Renal cortical epithelial cell (primary cell): ENCODE measurements at places on chromosomes 6 and 20.

- DNase-seq = peak; percentile 76
These were observed 336.8 kb downstream of the HDGFL1 start for GRCh38 chr6:22906091-22906549.

DNA sequence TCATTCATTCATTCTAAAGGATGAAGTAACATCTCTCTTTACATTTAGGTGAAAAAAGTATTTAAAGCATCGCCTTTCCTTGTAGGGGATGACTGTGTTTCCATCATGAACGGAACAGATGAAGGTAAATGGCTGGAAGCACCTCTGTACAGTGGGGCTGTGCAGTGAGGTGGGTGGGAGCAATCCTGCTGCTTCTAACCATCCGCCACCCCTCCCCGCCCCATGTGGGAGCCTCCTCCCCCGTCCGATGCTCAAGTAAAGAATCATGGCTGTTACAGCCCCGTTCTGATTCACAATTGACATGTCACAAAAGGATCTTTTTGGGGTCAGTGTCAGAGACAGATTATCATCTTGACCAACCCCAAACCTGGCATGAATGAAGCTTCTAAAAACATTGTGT is 19.3 kb downstream of the ENTPD6 start:
- DNase-seq = no peak

- DNase-seq = no peak
These were observed 34.2 kb upstream of the TBXT start for GRCh38 chr6:166201878-166202277.

DNA sequence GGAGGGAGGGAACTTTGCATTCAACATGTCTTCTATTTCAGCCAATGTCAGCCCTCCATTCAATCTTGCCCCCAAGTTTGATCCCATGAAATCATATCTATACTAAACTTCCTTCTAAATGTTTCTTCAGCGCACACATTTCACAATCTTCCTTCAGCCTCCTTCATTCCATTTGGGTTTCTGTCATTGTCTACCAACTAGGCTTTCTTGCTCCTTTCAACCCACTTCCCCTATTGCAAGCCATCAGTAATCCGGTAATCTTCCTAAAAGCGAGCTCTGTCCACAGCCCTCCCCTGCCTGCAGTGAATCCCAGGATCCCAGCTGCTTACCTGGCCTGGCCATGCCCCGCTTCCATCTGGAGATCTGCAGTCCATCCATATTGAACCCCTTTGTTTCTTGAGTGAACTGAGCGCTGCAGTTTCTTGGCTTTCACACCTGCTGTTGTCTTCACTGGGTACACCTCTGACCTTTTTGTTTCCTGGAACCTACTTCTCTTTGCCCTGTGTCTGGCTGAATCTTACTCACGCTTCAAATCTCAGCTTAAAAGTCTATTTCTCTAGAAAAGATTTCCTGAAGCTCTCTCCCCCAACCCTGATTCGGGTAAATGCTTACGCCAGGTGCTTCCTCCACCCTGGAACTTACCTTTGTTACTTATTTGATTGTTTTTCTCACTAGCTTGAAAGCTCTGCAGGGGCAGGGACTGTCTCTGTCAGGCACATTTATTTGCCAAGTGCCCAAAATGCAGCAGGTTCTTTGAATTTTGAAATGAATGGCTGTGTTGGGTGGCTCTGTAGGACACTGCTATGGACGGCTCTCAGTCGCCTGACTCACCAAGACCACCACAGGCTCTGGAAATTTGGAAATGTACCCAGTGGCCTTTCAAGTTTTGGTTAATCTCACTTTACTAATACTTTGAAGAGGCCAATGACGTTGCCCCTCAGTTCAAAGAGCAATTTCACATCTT is 50.3 kb downstream of the ADTRP start:
- DNase-seq = no peak

GRCh38 chr20:58330687-58331086 is 21.2 kb downstream of the RAB22A start:
- DNase-seq = no peak

GRCh38 chr6:101422811-101423210 is 29.3 kb downstream of the GRIK2 start:
- DNase-seq = no peak

GRCh38 chr20:59402681-59403080 is 102.3 kb downstream of the EDN3 start:
- DNase-seq = no peak

DNA sequence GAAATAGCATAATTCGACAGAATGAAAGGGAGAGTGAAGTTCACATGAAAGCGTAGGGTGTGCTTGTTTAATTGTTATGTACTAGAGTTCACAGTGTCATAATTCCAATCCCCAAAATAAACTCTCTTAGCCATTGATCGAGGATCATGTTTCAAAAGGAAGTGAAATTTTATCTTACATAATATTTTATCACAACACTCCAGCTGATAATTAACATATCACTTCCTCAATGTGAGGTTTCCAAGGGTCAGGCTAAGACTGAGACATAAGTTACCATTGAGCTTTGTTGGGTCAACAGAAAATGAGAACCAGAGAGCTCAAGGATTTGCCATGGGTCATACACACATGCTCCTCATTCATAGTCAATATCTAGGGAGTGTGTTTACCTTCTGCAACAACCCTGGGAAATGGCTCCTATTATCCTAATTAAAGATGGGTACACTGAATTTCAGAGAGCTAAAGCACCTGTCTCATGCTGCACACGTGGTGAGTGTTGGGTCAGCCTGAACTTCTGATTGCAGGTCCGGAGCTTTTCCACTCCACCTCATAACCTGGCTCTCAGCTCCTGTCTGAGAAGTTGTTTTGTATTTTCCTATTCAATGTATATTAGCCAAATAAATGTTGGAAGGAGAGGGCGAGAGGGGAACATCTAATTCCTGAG is 3.0 kb downstream of the GSTA2 start:
- DNase-seq = no peak

- DNase-seq = no peak
These were observed 4.9 kb downstream of the OVOL2 start for GRCh38 chr20:18052856-18053255.

DNA sequence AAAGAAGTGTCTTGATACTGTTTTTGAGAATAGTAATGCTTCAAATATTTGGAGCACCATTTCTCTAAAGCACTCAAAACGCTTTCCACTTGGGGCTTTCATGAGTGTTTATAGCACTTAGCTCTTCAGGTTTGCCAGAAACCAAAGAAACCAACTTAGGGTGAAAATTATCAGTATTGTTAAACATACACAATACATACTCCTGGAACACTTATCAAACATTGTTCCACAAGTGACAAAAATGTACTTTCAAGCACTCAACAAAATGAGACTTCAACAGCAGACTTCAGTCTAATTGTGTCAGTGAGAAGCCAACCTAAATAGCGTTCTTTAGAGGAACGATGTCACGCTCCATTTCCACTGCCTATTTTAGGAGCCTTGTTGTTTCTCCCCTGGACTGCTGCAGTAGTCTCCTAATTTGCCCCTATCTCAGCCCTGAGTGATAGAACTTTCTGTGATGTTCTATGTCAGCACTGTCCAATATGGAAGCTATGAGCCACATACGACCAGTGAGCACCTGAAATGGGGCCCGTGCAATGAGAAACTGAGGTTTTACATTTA is 461.3 kb downstream of the KIF16B start:
- no peak for DNase-seq

- DNase-seq = no peak
These were observed 160.2 kb downstream of the MRPL14 start for GRCh38 chr6:43966853-43967718.

DNA sequence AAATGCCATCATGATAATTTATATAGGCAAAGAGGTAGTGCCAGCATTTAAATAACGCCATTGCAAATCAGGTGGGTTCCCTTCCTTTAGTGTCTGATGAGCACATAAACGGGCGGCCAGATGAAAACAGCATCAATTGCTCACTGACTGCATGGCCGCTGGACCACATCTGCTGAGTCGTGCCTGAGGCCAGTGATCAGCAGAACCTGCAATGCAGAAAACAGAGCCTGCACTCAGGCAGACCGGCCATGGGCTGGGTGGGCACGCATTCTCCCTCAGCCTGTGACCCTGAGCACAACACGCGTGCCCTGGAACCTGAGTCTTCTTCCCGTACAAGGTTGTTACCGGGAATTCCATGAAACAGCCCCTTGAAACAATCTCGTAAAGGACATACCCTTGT is 144.0 kb upstream of the THBS2 start:
- no peak for DNase-seq

DNA sequence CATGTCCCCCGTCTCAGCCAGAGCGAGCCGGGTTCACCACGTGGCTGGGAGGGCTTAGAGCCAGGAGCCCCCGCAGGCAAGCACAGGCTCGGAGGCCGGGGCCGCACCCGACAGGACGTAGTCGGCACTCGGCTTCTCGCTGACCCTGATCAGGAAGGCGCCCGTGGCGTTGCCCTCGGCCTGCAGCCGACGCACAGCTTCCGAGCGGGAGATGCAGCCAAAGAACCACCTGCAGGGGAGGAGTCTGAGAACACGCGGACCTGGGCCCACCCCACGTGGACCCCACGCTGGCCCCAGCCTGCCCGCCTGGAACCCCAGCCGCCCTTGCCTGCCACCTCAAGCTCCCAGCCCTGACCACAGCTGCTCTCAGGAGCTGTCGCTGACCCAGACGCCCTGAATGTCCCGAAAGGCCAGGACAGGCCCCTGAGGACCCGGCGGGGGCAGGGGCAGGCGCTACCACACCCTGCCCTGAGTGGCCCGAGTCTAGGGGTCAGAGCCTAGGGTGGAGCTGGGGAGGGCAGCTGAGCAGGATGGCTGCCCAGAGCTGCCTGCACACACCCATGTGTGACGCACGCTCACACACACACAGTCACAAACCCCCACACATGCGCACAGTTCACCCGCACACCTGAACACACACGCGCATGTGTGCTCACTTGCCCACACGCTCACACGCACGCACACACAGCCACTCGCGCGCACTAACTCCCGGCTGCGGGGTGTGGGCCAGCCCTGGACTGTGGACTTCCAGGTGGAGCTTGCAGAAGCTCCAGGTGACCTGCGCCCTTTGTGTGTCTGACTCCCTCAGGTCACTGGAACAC is 2.1 kb downstream of the PTK6 start:
- DNase-seq = no peak

- DNase-seq = no peak
These were observed 348.8 kb downstream of the PKHD1 start for GRCh38 chr6:51738614-51739013.

- DNase-seq = no peak
These were observed 47.6 kb downstream of the MDGA1 start for GRCh38 chr6:37650071-37650481.

DNA sequence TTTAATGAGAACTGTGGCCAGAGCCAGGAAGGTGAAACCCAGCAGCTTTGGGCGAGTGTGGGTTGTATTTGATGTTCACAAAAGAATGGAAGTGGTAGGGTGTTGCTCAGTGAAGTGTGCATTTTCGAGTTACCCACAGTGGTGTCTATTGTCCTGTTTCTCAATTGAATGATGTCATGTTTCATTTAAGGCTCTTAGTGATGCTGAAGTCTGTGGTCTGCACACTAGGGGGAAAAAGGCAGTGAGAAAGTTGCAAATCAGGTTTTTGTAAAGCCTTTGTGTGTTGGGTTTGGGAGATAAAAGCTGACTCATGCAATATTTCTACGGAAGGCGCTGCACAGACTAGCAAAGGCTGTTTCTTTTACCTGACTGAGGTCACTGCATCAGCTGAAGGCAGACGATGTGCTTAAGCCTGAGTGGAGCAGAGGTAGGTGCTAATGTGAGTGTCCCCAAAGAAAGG is 121.1 kb downstream of the PLEKHG1 start:
- peak; percentile 98 for DNase-seq

GRCh38 chr6:13615792-13616120 is 621 bp downstream of the NOL7 start:
- DNase-seq = peak; percentile 13

- DNase-seq = no peak
These were observed 1006.0 kb downstream of the KIF16B start for GRCh38 chr20:15567219-15567618.

DNA sequence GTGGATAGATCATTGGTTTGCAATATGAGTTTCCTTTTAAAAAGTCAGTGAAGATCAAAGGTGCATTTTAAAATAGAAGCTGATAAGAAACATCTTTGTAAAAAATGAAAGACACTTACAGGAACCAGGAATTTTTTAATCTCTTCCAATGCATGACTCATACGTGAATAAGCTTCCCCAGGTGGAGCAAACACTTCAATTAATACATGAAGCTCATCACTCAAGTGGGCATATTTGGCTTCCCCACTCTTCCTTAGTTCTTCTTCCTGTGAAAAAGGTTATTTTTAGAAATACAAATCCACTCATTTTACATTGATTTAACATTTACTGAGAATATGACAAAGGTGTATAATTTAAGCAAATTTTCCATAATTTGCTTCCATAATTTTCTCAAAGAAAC is 308.1 kb downstream of the KHDRBS2 start:
- DNase-seq = no peak

DNA sequence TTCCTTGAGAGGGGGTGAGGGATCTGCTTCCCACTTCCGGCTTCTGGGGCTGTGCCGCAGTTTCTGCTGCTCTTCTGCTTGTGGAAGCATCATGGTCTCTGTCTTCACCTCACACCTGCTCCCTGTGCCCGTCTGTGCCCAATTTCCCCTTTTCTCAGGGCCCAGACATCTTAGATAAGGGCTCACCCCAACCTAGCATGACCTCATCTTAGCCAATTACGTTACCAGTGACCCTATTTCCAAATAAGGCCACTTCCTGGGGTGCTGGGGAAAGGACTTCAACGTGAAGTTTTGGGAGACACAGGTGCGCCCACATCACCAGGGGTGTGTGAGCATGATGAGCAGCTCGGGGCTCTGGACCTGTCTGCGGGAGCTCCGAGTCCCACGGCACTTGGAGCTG is 20.7 kb upstream of the RBBP8NL start:
- no peak for DNase-seq

DNA sequence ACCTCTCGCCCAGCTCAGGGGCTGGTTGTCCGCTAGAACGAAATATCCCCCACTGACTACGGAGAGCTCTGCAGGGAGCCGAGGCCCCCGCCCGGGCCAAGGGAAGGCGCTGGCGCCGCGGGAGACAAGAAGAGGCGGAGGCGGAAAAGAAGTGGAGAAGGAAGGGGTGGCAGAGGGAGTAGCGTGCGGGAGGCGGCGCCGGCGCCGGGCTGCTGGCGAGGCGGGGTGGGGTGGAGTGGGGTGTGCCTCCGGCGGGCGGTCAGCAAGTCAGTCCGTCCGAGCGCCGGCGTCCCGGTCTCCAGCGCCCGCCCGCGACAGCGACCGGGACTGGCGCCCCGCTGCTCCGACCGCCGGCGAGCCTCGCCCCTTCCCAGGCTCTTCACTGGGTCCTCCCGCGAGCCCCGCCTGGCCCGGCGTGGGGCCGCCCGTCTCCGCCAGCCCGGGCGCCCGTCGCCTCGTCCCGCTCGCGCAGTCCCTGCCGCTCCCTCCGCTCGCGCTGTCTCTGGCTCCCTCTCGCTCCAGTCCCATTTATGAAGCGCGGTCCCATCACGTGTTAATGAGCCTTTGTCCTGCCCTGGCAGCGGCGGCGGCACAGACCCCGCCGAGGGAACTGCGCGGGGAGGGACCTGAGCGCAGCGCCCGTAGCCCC is at the start of gene CNR1:
Gene CNR1 (minus strand): TSS at position 504 of the 649 bp plus-strand sequence. CDS start 21,073 bp downstream, outside the sequence.
- DNase-seq = peak; percentile 31
